ENCODE measurements at places on chromosomes 16 and 17.
A peak's percentile ranks its signal among the peaks of the same experiment; 100 is the strongest.

DNA sequence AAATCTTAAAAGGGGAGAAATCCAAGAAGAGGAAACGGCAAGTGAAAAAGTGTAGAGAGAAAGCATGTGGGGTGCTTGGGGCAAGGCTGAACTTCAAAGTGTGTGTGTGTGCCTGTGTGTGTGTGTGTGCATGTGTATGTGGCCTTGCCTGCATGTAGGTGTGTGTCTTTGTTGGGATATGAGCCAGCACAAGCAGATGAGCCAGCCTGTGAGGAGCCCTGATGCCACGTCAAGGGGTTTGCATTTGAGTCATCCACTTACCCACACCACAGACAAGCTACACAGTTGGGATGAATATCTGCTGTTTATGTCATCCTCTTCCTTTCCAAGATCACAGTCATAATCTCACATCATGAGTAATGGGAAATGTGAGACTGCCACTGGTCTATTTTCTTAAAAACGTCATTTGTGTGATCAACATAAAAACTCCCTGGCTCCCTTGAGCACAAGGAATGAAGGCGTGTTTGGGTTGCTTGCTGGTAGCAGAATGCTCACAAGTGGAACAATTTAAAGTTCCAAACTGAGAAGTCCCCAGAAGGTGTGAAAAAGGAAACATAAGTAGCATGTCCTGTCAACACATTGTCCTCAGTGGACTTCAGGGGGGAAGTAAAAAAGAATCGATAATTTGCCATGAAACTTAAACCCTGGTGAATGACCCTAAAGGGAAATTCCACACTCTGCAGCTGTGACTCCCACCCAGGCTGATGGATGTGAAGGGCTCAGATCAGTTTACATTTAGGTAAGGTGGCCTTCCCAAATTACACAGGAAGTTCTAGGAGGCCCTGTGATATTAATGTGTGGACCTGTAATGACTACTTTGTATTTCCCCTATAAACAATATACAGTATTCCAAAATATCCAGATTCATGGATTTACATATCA lies 14.7 kb downstream of the KCTD19 start:
- DNase-seq, result no peak

GRCh38 chr16:30149250-30149930 lies 26.4 kb upstream of the MAPK3 start:
- DNase-seq, result no peak

GRCh38 chr17:1043601-1044251 lies 46.8 kb downstream of the TIMM22 start:
- peak; percentile 76 for DNase-seq

- DNase-seq, result no peak
Observed at GRCh38 chr17:49741009-49741691, 22.8 kb downstream of the FAM117A start.

DNA sequence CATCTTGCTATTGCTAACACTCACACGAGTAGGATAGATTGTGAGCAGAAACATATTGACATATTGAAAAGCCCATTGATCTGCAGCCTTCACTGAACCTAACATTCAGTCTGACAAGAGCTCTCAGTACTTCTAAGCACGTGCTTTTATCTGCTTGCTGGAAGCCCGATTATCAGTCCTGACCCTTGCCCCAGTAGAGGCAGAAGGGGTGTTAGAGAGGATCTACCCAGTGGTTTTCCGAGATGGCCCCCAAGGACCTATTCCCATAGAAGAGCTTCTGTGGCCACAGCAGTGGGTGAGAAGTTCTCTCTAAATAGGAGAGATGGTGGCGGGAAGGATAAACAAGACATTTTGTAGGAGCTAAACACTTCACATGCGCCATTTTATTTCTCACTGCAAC lies 290.9 kb upstream of the MAF start:
- DNase-seq, result no peak

DNA sequence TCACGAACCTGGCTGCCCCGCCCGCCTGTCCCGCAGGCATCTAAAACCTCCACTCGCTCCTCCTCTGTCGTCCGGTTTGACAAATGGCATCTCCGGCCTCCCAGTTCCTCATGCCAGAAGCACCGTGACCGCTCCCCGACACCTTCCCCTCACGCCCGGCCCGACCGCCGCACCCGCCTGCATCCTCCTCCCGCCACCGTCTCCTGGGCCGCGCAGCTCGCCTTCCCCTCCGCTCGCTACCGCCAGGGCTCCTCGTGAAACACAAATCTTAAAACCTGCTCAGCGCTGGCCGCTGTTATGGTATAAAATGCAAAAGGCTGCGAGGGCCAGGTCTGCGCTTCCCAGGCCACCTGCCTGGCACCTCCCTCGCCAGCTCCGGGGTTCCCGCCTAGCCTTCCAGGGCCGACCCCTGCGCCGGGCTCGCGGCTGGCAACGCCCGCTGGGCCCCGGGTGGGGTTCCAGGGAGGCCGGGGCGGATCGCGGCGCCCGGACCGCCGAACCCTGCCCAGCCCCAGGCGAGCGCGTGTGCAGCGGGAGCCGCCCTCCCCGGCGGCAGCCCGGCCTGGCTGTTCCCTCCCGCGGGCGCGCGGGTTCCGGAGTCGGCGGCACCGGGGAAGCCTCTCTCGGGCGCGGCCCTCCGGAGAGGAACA lies 488 bp downstream of the SPSB3 start:
- peak; percentile 63 for DNase-seq

- DNase-seq, result no peak
Observed at GRCh38 chr17:42655528-42655927, 3.6 kb upstream of the TUBG2 start.

DNA sequence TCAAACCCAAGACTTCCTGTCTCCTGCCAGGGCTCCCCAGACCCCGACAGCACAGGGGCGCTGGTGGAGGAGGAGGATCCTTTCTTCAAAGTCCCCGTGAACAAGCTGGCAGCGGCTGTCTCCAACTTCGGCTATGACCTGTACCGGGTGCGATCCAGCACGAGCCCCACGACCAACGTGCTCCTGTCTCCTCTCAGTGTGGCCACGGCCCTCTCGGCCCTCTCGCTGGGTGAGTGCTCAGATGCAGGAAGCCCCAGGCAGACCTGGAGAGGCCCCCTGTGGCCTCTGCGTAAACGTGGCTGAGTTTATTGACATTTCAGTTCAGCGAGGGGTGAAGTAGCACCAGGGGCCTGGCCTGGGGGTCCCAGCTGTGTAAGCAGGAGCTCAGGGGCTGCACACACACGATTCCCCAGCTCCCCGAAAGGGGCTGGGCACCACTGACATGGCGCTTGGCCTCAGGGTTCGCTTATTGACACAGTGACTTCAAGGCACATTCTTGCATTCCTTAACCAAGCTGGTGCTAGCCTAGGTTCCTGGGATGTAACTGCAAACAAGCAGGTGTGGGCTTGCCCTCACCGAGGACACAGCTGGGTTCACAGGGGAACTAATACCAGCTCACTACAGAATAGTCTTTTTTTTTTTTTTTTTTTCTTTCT lies 8.1 kb downstream of the SERPINF1 start:
- peak; percentile 91 for DNase-seq

DNA sequence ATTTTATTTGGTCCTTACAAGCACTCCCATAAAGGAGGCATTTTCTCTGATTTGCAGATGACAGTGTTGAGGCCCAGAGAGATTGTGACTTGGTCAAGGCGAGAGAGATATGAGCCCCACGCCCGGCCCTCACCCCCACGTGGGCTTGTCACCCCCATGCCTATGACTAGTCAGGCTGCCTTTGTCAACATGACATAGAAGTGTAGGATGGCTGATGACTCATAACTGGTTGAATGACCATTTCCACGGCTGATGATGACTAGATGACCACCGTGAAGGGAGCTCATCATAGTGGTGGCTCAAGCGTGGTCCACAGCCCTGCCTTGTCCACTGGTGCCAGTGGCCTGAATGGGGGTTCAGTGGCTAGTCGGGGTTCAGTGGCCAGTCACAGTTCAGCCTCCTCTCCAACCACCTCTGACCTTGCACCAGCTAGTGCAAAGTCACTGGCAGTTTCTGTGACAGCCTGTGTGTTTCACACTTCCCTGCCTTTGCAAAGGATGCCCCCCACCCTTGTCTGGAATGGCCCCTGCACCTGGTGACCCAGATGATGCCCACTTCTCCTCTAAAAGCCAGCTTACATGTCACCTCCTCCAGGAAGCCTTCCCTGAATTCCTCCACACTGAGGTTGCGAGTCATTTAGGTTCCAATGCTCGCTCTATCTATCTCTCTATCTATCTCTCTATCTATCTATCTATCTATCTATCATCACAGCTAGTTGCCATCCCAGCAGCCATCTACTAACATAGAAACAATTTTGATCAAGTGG lies 3.8 kb upstream of the WSCD1 start:
- DNase-seq, result no peak

DNA sequence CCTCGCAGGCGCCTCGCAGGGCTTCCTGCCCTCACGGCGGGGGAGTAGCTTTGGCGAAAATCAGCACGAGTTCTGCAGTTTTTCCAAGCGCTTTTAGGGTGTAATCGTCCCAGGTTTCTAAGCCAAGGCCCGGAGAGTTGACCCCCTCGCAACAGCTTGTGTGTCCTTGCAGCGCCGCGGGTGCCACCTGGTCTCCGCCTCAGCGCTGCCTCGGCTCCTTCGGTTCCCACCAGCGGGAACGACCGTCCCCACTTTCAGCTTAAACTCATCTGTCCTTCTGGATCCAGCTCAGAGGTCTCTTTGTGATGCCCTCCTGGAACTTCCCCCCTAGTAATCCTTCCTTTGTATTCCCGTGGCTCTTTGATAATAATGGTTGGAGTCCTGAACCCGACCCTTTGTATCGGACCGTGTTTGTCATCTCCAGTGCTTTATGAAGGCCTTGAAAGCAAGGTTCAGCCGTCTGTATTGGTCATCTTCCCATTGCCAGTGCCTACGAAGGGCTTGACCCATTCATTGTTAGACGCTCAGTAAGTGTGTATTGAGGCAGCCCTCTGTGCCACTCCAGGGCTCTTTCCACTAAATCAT lies 858 bp upstream of the SMARCE1 start:
- peak; percentile 55 for DNase-seq

Measured in GM23338 (cell line).